ENCODE measurements at places on chromosomes 7 and 10. TPM values are rescaled to one million over a fixed set of nuclear protein-coding genes. Genes with fewer than 3 reads are reported as not detected.
A peak's percentile ranks its signal among the peaks of the same experiment; 100 is the strongest.

- H3K27me3 ChIP-seq = no peaks in the 10 kb centered on the region
- no peak overlapping the region for H3K27ac ChIP-seq
- H3K4me3 ChIP-seq = no peak overlapping the region
- H3K36me3 ChIP-seq = no peaks in the 10 kb centered on the region
- DNase-seq = no peak
- peaks cover 64% of the 10 kb centered on the region for H3K4me1 ChIP-seq
These were observed 24.3 kb downstream of the PDZD8 start for GRCh38 chr10:117350909-117351308.

- DNase-seq = no peak
- H3K27me3 ChIP-seq = no peaks in the 10 kb centered on the region
- peaks cover 26% of the 10 kb centered on the region for H3K36me3 ChIP-seq
- no peaks in the 10 kb centered on the region for H3K4me1 ChIP-seq
These were observed 68.4 kb downstream of the RALA start for GRCh38 chr7:39691821-39692220.

- DNase-seq = peak; percentile 54
- H3K27ac ChIP-seq = peak overlapping the region; percentile 70
- H3K27me3 ChIP-seq = no peaks in the 10 kb centered on the region
- H3K4me1 ChIP-seq = no peaks in the 10 kb centered on the region
- no peaks in the 10 kb centered on the region for H3K36me3 ChIP-seq
These were observed 202.9 kb downstream of the GRM3 start for GRCh38 chr7:86846494-86847190.

The BHLHA15 gene
- 2.0 TPM for total RNA-seq

The STAG3 gene
- 2.2 TPM for total RNA-seq

The HTR7 gene
- total RNA-seq = 0.55 TPM
